PC-3 (cell line): ENCODE measurements at places on chromosomes 5 and 9. TPM values are rescaled to one million over a fixed set of nuclear protein-coding genes. Genes with fewer than 3 reads are reported as not detected.

- H3K27ac ChIP-seq, result no peak overlapping the region
- H3K4me1 ChIP-seq, result peaks cover 6% of the 10 kb centered on the region; the same call in 1 of the 2 replicates
- no peak overlapping the region for H3K4me3 ChIP-seq
- no peaks in the 10 kb centered on the region for H3K36me3 ChIP-seq
- no peaks in the 10 kb centered on the region for H3K27me3 ChIP-seq
- DNase-seq, result no peak
Measured at GRCh38 chr5:54304040-54304439, 6.3 kb downstream of the ARL15 start.

GRCh38 chr9:78029551-78030295 lies 1.9 kb downstream of the GNAQ start:
- peaks cover 5% of the 10 kb centered on the region; the same call in 1 of the 2 replicates for H3K4me1 ChIP-seq
- peaks cover 5% of the 10 kb centered on the region; the same call in 1 of the 2 replicates for H3K27me3 ChIP-seq
- no peak overlapping the region for H3K27ac ChIP-seq
- no peaks in the 10 kb centered on the region for H3K36me3 ChIP-seq
- no peak for DNase-seq

DNA sequence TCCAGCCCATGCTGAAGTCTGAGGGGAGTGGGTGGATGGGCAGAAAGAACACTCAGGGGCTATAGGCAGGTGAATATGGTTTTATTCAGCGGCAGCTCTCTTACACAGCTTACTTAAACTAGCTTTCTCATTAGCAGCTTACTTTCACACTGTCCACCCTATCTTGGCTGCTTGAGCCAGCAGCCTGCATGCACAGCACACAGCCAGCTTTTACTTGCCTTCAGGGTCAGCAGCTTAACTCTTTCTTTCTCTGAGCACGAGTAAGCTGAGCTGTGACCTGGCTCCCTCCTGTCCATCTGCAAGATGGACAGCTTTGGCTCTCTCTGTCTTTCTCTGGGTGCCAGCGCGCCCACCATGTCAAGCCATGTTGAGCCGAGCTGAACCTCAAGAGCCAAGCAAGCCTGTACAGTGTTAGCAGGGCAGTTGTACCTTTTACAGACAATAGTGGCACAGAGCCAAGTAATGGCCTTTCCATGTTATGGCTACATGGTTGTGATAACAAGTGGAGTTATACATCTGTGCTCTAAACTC lies 1054.9 kb downstream of the PTPRD start:
- H3K27ac ChIP-seq, result no peak overlapping the region
- H3K36me3 ChIP-seq, result no peaks in the 10 kb centered on the region
- no peak overlapping the region for H3K4me3 ChIP-seq

DNA sequence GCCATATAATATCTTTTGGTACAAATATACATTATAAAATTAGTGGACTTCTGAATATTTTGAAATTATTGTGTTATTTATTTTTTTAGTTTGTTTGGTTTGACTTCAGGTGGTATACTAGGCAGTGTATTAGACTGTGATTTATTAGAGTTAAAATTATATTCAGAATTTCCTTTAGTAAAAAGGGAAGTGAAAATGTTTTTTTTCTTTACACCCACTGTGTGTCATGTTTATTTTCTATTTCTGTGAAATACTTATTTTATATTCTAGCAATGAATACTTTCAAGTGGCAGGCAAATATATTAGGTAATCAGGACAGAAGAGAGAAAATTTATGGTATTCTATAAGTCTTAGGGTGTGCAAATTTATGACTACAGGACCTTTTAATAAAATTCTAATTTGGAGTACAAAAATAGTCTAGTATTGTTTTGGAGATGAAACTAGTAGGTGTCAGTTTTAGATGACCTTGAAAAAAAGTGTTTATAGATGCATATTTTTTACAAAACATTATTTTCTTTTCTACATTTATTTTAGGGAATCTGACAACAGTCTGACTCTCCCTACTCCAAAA lies 8.8 kb downstream of the CSNK1G3 start:
- no peak overlapping the region for H3K4me3 ChIP-seq
- no peak overlapping the region for H3K27ac ChIP-seq
- H3K4me1 ChIP-seq, result no peaks in the 10 kb centered on the region
- no peaks in the 10 kb centered on the region for H3K36me3 ChIP-seq
- H3K27me3 ChIP-seq, result no peaks in the 10 kb centered on the region
- no peak for DNase-seq

GRCh38 chr9:37486616-37487548 lies 1.1 kb downstream of the POLR1E start:
- H3K36me3 ChIP-seq, result peaks cover 17% of the 10 kb centered on the region; the same call in 1 of the 2 replicates
- H3K4me1 ChIP-seq, result peaks cover 24% of the 10 kb centered on the region
- peak; percentile 62 for DNase-seq
- peak overlapping the region; percentile 90 for H3K4me3 ChIP-seq
- peak overlapping the region; percentile 8; the same call in 1 of the 2 replicates for H3K27ac ChIP-seq

PCDHGA3 gene
- not detected in 2 replicates for total RNA-seq

PTCH1 gene
- 0.77 and 2.1 TPM in 2 replicates for total RNA-seq

BARHL1 gene
- not detected in 2 replicates for total RNA-seq

CAPSL gene
- 0.11 TPM in 1 of 2 replicates, not detected in the other for total RNA-seq
